ENCODE measurements at places on chromosomes 2 and 18.

DNA sequence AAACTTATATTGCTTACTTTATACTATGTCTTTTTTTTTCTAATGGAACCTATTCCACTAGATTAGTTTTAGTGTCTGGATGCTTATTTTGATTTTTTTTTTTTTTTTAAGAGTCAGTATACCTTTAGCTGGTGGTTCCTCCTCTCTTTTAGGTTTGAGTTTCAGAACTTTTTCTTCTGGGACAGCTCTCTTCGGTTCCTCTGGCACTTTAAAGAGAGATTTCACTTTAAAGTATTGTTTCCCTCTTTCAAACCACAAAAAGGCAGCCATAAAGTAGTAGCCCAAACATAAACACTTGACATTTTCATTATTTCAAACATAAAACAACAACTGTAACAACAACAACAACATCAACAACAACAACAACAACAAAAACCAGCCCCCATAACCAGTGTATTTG, 123.3 kb downstream of the TTN start:
- DNase-seq, result no peak

GRCh38 chr2:132566379-132566778, 103.6 kb downstream of the LYPD1 start:
- DNase-seq, result no peak

GRCh38 chr18:38557006-38557405, 991.4 kb upstream of the CELF4 start:
- DNase-seq, result no peak

DNA sequence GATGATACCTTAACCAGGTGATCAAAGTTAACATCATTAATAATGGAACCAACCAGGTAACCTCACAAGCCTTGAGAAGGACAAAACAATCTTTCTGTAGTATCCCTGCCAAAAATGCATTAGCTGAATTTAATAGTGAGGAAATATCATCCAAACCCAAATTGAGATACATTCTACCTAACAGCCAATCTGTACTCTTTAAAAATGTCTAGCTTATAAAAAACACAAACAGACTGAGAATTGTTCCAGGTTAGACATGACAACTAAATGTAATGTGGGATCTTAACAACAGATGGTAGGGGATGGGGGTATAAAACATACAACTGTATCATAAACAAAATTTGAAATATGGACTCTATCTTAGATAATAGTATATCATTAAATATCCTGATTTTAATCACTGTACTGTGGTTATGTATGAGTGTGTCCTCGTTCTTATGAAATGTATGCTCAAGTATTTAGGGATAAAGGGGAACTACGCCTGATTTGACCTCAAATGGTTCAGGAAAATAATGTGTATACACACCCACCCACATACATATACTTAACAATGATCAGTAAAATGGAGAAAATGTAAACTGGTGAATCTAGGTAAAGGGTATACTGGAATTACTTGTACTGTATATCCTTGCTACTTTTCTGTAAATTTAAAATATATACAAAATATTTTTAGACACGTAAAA, 1.7 kb downstream of the FANCL start:
- DNase-seq, result no peak

DNA sequence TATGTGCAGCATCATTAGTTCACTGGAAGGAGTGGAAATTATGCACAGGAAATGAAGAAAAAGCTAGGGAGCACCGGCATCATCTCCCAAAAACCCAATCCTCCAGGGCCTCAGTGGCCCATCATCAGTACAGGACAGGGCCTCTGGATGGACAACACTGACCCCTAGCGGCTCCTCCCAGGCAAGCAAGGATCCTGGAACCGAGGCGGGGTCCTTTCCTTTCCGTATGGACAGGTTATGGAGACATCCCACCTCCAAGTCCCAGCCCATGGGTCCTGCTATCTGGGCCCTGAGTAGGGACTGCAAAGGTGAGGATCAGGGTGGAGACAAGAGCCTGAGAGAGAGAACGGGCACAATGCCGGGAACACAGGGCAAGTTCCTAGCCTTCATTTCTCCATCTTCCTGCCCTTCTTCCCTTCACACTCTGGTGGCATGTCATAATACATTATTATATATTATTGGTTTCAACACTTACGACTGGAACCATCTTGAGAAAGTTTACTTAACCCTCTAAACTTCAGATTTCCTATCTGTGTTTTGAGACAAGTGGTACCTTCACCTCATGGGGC, 68.2 kb downstream of the ZNF516 start:
- no peak for DNase-seq
